Amniotic epithelial cell (primary cell): ENCODE measurements at places on chromosomes 16 and 17.

DNA sequence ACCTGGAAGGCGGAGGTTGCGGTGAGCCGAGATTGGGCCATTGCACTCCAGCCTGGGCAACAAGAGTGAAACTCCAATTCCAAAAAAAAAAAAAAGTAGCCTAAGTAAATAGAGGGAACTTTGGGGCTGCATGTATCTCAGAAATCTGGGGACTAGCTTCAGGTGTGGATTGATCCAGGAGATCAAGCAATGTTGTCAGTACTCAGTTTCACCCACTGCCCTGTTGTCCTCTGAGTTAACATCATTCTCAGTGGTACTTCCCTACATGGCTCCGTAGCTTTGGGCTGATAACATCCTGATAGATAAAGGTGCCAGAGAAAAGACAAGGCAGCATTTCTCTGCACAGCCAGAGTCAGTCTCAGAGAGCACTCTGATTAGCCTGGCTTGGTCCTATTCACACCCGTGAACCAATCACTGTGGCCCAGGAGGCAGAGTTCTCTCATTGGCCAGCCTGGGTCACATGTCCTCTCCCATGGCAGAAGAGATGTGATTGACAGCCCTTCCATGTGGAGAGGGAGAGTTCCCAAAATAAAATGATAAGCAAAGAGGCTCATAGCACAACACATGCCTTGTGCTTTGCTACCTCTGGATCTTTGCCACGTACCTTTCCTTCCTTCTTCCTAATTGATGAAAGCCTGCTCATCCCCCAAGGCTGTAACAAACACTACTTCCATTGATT lies 99.6 kb downstream of the ABCC1 start:
- no peak for DNase-seq

DNA sequence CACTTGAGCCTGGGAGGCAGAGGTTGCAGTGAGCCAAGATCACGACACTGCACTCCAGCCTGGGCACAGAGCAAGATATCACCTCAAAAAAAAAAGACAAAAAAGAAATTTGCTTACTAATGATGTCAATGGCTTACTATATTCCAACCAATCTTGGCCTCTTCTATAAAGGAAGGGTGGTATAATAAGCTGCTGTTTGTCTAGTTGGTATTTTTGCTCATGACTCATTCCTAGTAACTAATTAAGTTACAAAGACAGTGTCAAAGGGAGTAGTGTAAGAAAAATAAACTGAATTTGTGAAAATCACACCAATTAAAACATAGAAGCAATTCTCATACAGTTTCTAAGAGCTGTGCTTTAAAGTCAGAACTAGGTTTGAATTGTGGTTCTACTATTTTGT lies 82.5 kb downstream of the NLK start:
- DNase-seq = no peak

- DNase-seq = no peak
Observed at GRCh38 chr17:66300956-66301355, 1.5 kb upstream of the PRKCA start.

DNA sequence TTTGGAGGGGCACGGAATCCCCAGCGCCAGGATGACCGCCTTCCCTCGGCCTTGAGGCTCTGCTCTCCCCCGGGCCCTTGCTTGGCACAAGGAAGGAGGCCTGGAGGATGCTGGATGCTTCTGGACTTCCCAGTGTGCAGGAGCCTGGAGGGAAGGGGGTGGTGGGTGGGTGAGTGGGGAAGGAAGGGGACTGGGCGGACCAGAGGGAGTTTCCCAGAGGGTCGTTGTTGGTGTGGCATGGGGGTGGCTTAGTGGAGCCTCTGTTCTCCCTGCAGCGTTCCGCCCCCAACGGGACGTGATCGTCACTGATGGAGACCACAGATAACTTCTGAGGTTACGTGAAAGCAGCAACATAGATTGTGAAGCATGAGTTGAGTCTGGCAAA lies 140.0 kb downstream of the IRF8 start:
- DNase-seq = no peak

DNA sequence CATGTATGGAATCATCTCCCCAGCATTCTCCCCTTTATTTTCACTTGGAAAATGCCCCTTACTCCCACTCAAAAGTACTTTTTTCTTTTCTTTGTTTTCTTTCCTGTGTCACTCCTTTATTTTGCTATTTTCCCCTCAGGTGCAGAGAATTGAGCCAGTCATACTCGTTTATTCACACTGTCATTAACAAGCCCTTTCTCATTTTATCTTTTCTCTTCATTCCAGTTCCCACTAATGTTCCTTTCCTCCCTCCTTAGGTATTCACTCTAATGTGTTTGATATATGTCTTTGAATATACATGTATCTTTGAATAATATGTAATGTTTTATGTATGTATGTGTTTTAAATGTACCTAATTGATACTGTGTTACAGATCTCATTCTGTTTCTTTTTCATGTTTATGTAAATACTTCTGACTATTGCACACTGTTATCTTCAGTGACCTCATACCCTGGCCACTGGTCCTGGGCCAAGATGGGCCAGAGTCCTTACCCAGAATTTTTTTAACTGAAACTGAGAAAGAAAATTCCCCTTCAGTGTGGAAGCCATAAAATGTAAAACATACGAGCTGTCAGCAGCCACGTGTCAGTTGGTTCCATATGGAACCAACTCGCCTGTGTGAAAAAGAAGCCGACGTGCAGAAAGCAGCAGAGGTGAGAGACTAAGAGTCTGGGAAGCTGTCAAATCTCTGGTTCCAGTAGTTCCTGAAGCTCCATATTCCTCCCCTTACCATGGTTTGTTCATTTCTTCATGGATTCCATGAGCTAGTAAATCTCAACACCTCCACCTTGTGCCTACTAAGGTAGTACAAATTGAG lies 5.8 kb downstream of the SRR start:
- peak; percentile 71 for DNase-seq

GRCh38 chr16:50555952-50556673 lies 7.9 kb downstream of the NKD1 start:
- no peak for DNase-seq

- peak; percentile 58 for DNase-seq
Observed at GRCh38 chr16:84065536-84066132, 23.0 kb upstream of the SLC38A8 start.

GRCh38 chr17:45904866-45905265 lies 10.5 kb downstream of the MAPT start:
- no peak for DNase-seq

DNA sequence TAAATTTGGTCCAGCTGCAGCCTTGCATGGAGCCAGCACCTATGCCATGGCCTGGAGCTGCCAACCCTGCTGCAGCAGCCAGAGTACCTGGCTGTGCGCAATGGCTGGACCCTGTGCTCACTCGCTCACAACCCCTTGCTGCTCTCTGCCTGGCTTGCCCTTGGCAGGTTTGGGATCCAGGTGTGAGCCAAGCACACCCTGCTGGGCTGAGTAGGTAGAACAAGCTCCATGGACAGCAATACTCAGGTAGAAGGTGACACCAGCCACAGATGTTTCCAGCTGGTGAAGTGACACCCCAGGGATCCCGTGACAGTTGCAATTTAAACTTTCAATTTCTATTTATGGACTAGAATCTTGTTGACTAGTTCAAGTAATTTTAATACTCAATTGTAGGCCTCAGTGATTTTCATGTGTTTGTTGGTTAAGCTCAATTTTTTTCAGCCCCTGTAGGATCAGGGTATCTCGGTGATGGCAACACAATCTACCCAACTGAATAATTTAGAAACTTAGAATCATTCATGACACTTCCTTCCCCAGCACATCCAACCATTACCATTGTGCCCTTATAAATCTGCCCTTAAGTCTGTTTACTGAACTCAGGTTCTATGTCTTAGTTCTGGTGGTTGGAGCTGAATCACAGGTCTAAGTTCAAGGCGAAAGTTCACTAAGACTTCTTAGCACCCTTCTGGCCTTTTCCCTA lies 480.0 kb downstream of the PMP22 start:
- no peak for DNase-seq
